Naive thymus-derived CD8-positive, alpha-beta T cell (primary cell): ENCODE measurements at places on chromosomes 16 and 17. TPM values are rescaled to one million over a fixed set of nuclear protein-coding genes. Genes with fewer than 3 reads are reported as not detected.
A peak's percentile ranks its signal among the peaks of the same experiment; 100 is the strongest.

GRCh38 chr17:36650096-36650775 lies 48.9 kb downstream of the MRM1 start:
- no peak for DNase-seq

KRTAP1-5 gene
- not detected for polyA plus RNA-seq

TBC1D3E gene
- polyA plus RNA-seq, result not detected

DNA sequence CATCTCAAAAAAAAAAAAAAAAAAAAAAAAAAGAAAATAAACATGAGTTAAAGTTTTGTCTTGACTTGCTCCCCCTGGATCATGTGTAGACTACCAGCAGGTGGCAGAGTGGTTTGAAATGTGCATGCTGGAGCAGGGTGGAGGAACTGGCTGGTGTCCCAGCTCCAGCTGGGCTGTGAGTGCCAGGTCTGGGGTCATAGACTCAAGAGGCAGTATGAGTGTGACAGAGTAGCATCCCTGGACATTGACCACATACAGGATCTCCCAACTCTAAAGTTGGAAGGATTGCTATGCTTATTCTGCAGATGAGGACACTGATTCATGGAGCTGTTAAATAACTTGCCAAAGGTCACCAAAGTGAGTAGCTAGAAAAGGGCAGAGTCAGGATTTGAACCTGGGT lies 198.0 kb upstream of the MPHOSPH6 start:
- DNase-seq, result no peak

DNA sequence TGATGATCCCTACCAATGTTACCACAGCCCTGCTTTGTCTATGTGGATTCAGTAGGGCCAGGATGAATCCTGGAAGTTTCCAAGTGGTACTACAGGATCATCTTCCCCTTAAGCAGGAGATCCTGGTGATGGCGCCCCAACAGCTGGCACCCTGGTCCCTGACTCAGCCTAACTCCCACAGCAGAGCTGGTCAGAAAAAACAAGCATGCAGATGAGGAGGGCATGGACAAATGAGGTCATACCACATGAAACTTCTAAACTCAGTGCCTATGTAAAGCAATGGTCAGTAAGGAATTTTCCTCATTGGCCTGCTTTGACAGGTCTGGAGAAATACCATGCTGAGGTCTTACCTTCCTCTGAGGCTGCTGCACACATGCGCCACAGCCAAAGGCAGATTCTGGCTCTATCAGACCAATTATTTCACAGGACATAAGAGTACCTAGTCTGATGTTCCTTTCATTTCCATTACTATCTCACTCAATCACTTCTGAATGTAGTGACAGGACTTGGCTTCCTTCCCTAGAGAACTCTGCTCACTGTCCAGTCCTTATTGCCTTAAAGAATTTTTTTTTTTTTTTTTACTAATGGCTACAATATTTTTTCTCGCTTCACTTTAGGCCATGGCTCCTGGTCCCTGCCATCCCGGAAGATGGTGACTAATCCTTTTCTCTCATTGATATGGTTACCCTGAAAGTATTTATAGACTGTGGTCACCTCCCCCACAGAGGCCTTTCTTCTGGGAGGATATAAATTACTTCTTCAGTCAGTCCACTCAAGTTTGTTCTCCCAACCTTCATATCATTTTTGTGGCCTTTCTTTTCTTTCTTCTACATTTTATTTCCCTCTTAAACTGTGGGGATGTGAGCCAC lies 525.2 kb upstream of the PSMD7 start:
- no peak for DNase-seq

TBC1D28 gene
- not detected for polyA plus RNA-seq

GRCh38 chr16:62256406-62256805 lies 220.2 kb upstream of the CDH8 start:
- no peak for DNase-seq

- DNase-seq, result no peak
These were observed 125.3 kb downstream of the RBFOX3 start for GRCh38 chr17:79485419-79485985.

DNA sequence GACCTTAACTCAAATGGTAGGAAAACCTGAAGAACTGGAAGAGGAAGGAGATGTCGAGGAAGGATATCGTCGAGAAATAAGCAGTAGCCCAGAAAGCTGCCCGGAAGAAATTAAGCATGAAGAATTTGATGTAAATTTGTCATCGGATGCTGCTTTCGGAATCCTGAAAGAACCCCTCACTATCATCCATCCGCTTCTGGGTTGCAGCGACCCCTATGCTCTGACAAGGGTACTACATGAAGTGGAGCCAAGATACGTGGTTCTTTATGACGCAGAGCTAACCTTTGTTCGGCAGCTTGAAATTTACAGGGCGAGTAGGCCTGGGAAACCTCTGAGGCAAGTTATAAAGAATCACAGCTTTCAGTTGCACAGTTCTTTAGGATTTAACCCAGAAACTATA lies 15.5 kb downstream of the ERCC4 start:
- DNase-seq, result peak; percentile 18

SMIM22 gene
- not detected for polyA plus RNA-seq

DNA sequence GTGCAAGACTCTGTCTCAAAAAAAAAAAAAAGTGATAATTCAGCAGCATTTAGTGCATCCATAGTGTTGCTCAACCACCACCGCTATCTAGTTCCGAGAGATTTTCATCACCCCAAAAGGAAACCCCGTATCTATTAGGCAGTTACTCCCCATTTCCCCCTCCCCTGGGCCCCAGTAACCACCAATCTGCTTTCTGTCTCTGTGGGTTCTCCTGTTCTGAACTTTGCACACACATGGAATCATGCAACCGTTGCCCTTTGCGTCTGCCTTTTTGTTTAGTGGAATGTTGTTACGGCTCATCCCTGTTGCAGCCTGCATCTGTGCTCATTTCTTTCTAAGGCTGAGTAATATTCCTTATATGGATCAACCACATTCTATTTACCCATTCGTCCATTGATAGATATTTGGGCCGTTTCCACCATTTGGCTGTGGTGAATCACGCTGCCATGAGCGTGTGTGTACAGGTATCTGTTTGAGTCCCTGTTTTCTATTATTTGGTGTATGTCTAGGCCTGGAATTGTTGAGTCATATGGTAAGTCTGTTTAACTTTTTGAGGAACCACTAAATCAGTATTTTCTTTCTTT lies 8.7 kb upstream of the SYNGR2 start:
- DNase-seq, result no peak

DNA sequence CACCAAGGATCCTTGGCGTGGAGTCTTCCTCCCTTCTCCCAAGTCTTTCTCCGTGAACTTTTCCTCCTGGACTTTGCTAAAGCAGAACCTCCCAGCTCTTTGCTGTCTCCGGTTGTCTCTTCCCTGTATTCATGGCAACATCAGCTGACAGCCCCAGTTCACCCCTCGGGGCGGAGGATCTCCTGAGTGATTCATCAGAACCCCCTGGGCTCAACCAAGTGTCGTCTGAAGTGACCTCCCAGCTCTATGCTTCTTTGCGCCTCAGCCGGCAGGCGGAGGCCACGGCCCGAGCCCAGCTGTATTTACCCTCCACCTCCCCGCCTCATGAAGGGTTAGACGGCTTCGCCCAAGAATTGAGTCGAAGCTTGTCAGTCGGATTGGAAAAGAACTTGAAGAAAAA lies 943 bp downstream of the CNTROB start:
- no peak for DNase-seq

PRDM7 gene
- polyA plus RNA-seq, result not detected

DNA sequence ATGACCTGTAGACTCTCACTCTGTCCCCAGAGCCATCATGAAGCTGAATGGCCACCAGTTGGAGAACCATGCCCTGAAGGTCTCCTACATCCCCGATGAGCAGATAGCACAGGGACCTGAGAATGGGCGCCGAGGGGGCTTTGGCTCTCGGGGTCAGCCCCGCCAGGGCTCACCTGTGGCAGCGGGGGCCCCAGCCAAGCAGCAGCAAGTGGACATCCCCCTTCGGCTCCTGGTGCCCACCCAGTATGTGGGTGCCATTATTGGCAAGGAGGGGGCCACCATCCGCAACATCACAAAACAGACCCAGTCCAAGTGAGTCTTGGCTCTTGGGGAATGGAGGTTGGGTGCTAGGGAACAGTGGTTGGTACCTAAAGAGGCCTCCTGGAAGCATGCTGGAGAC lies 41.0 kb downstream of the IGF2BP1 start:
- no peak for DNase-seq

- DNase-seq, result no peak
These were observed 99.6 kb downstream of the MGAT5B start for GRCh38 chr17:76967762-76968161.

DNA sequence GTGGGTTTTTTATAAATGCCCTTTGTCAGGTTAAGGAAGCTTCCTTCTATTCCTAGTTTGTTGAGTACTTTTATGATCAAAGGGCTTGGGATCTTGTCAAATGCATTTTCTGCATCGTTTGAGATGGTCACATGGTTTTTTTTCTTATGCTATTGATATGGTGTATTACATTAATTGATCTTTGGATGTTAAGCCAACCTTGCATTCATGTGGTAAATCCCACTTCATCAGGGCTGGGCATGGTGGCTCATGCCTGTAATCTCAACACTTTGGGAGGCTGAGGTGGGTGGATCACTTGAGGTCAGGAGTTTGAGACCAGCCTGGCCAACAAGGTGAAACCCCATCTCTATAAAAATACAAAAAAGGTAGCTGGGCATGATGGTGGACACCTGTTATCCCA lies 30.8 kb upstream of the ATP2A3 start:
- DNase-seq, result no peak

BORCS6 gene
- polyA plus RNA-seq, result 22.6 TPM

DNA sequence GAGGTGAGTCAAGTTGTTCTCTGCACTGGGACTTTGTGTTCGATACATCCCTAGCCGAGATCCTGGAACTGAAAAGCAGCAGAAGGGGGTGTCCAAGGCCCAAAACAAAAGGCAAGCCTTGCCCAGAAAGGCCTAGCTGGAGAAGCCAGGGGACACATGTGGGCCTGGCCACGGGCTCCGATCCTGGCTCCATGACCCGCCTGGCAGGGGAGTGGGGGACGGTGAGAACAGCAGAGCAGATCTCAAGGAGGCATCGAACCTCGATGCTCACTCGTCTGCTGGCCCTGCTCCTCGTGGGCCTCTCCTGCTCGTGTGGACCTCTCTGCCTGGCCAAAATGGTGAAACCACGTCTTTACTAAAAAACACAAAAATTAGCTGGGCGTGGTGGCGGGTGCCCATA lies 8.9 kb downstream of the CCNF start:
- no peak for DNase-seq

DNA sequence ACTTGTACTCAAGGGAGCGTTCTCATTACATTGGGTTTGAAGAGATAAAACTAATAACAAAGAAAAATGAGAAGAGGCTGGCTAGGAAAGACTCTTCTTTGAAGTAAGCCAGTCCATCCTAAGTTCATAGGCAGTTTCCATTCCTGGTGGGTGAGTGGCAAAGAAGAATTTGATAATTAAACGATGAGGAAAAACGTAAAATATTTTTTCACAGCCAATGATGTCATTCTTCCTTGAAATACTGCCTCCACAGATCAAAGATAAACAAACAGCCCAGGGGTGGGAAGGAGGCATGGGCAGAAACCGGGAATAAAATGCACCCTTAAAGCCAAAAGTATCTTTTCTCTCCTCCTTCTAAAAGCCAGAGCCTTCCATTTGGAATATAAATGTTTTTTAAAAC lies 346.6 kb downstream of the PMP22 start:
- DNase-seq, result no peak

DNA sequence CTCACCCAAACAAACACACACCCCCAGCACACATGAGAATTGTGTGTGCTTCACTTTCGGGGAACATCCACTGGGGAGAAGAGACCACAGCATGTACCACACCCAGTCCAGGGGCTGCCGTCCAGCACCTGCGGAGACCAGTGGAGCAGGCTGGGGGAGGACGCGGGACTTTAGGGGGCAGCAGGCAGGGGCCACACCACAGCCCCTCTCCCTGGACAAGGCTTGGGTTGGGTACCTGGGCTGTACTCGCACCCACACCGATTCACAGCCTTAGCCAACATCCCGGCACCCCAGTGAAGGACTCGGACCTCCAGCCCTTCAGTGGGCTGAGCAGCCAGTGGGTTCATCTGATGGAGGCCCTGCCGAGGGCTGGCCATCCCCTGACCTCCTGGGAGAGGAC lies 63.3 kb downstream of the RBFOX3 start:
- no peak for DNase-seq

DNA sequence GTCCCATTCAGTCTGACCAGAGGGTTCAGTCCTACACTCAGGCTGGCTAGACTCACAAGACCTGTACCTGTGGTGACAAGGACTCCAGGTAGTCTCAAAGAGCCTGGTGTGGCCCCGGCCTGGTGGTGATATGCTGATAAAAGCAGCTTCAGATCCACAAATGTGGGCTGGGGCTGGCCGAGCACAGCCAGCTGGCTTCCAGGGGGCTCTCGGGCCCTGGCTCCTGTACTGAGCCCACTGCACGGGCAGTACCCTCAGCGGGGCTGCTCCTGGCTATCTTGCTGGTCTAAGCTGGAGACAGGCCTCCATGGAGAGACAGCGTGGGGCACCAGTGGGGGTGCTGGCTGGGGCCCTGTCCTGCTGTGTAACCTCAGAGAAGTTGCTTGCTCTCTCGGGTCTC lies 4.3 kb downstream of the SMIM5 start:
- DNase-seq, result no peak

- DNase-seq, result no peak
These were observed 1.4 kb downstream of the CACNG5 start for GRCh38 chr17:66836063-66837005.

DNA sequence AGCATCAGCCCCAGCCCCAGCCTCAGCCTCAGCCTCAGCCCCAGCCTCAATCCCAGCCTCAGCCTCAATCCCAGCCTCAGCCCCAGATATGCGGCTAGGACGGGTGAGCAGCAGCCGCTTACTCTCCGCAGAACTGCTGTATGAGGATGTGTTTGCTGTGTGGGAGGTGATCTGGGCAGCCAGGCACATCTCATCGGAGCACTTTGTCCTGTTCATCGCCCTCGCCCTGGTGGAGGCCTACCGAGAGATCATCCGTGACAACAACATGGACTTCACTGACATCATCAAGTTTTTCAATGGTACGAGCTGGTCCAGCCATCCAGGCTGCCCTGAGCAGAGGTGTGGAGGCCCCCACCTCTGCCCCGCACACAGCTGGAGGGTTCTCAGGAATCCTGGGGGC lies 22.0 kb downstream of the MNT start:
- DNase-seq, result no peak

GRCh38 chr16:29306943-29307597 lies 99.4 kb downstream of the NPIPB11 start:
- no peak for DNase-seq

GRCh38 chr17:81807839-81808238 lies 3.9 kb downstream of the GCGR start:
- no peak for DNase-seq

GUCY2D gene
- not detected for polyA plus RNA-seq

DNA sequence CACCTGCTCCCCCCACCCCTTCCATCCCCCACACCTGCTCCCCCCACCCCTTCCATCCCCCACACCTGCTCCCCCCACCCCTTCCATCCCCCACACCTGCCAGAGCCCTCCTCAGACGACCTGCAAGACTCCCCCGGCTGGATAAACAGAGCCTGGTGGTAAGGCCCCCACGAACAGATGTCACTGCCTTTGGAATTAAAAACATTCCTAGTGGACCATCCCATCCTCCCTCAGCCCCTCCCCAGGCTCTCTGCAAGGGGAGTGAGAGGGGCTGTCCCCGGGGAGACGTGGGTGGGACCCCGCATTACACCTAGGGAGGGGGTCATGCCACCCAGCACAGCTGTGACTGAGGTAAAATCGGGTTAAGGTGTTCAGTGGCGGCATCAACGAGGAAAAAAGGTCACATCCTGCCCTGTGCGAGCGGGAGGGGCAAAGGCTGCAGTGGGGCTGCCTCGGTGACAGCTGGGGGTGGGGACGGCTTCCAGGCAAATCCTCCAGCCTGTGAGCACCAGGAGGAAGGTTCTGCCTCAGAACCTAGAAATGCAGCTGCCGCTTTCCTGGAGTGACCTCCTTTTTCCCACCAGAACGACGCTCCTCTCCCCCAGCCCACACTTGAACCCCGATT lies 38.7 kb downstream of the TIMM22 start:
- no peak for DNase-seq

GRCh38 chr16:723695-724094 lies 2.5 kb downstream of the CCDC78 start:
- DNase-seq, result no peak
